ENCODE measurements at places on chromosomes 1 and 21.

GRCh38 chr1:186754542-186755145, 74.1 kb upstream of the PLA2G4A start:
- no peak for DNase-seq

DNA sequence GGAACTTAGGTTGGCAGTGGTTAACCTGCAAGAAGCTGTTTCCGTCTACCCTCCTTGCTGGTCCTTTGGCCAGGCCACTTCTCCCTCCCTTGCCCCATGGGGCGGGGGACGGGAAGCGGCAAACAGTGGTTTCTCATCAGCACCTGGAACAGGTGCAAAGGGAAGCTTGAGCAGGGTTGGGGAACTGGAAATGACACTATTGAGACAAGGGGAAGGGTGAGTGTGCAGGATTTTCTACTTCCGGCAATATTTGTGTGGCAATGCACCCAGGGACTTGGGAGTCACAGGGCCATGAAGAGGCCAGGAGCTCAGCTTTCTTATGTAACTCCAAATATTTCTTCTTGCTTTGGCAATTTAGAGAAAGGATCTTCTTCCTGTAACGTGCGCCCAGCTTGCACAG, 29.0 kb upstream of the SARS1 start:
- DNase-seq = no peak

DNA sequence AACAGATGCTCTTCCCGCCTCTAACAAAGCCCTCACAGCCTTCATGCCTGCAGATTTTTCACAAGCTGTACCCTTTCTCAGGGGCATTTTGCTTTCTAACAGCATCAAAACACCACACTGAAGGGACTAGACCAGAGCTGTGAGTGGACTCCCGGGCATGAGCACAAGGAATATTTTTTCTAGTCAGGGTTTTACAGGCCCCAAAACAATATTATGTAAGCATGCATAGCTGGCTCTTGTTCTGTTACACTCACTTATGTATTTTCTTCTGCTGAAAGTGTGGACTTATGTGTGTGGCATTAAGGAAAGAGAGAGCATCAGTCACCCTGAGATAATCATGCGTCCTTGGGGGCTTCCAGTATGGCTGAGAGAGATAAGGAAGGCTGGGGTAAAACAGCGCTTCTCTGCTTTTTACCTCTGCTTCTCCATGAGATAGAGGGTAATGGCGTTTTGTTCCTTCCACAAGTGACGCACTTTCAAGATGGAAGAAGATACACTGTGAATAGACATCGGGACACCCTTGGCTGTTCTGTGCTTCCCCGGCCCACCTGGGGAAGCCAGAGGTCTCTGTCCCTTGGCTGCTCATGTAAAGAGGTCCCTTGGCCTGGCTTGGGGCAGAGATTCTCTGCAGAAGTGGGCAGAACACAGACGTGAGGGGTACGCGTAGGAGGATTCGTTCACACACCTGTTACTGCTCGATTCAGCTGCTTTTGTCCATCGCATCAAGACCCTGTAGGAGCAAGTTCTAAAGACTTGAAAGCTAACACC, 266.7 kb upstream of the RAB4A start:
- no peak for DNase-seq

- no peak for DNase-seq
Observed at GRCh38 chr1:20693623-20694022, 24.2 kb downstream of the KIF17 start.

DNA sequence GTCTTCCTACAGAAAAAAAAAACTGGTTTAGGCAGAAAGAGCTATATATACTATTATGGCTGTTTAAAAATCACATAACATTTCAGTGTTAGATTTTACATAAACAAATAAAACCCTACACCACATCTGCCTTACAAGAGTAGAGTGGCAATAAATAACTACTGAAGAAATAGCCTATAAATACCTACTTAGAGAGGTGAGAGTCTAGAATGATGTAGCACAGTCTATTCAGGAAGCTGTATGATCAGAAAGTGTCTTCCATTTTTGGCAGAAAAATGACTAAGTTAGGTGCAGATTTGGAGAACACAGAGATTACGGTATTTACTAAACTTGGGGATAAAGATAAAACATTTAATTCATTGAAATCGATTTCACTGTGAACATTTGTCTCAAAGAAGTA, 75.5 kb downstream of the VAV3 start:
- DNase-seq = no peak

DNA sequence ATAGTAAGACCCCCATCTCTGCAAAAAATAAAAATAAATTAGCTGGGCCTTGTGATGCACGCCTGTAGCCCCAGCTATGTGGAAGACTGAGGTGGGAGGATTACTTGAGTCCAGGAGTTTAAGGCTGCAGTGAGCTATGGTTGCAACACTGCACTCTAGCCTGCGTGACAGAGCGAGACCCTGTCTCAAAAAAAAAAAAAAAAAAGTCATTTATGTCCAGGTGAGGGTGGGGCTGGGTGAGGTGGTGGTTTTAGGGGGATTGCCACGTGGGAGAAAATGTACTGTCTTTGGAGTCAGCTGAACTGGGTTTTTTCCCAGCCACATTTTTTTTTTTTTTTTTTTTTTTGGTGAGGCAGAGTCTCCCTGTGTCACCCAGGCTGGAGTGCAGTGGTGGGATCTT, 6.7 kb downstream of the PIK3CD start:
- no peak for DNase-seq

GRCh38 chr21:24470852-24471251, 1136.4 kb downstream of the MRPL39 start:
- no peak for DNase-seq

GRCh38 chr21:42214921-42215320, 4.0 kb upstream of the ABCG1 start:
- no peak for DNase-seq

- no peak for DNase-seq
Observed at GRCh38 chr21:29667651-29668050, 272.1 kb downstream of the GRIK1 start.

DNA sequence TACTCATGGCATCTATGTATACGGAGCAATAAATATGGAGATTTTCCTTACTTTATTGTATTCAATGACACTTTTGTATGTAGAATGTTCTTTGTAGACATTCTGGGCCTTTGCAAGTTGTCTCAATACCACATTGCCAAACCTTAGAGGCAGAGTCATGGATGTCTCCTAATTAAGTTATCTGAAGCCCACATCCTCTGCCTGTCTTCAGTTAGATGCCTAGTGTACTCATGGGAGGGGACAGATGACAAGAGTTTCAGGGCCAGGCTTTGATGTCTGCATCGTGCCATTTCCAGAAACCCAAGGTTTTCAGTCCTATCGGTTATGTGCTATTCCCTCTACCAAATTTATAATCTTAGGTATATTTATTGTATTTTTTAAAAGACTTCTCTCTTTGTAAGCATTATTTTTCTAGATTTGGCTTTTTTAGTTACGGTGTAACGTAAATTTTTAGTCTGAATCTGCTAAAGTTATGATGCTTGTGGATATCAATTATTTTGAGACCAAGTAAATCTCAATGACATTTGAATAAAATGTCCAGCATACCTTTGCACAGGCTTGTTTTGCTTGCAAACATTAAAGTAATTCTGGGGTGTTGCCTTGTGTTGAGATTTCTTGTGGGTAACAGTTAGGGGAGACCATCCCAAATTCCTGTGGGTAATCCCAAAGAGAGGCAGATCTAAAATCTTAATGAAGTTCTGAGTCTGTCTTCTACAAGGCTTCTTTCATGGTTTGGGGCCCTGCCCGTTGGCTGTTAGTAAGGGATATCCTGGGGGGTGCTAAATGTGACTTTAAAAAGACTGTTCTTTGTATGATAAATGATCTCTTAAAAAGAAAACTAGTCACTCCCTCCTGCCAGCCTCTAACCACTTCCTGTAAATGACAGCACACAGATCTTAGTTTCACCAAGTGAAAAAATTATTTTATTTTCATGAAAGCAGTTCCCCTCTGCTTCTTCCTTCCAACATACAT, 8.0 kb upstream of the MACF1 start:
- DNase-seq = no peak

- DNase-seq = no peak
Observed at GRCh38 chr1:44531785-44532566, 126.9 kb downstream of the RNF220 start.

GRCh38 chr1:32825181-32825580, 7.7 kb downstream of the S100PBP start:
- no peak for DNase-seq

DNA sequence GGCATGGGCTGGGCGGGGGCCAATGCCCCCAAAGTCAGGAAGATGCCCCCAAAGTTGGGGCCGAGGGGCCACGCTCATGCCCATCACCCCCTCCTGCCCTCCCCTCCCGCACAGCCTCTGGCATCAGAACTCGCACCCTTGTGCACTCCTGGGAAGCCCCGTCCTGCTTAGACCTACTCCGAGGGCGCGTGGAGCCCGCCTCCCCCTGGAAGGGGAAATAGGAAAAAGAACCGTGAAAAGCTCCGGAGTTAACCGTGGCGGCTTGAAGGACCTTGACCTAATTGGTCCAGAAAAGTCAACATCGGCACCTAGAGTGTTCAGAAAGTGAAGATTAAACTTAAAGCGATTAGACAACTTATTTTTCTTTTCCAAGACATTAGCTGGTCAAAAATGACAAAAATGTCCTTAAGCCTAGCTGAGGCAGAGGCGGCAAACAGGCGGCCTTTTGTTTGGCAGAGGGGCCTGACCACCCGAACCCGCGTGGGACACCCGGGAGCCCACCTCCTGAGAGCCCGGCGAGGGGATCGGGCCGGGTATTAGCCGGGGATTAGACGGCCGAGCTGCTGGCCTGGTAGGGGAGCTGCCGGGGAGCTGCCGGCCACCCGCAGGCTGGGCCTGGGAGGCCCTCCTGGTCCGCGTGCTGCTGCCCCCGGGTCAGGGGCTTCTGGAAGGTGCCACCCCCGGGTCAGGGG, 65.5 kb downstream of the PRDM16 start:
- DNase-seq = no peak

DNA sequence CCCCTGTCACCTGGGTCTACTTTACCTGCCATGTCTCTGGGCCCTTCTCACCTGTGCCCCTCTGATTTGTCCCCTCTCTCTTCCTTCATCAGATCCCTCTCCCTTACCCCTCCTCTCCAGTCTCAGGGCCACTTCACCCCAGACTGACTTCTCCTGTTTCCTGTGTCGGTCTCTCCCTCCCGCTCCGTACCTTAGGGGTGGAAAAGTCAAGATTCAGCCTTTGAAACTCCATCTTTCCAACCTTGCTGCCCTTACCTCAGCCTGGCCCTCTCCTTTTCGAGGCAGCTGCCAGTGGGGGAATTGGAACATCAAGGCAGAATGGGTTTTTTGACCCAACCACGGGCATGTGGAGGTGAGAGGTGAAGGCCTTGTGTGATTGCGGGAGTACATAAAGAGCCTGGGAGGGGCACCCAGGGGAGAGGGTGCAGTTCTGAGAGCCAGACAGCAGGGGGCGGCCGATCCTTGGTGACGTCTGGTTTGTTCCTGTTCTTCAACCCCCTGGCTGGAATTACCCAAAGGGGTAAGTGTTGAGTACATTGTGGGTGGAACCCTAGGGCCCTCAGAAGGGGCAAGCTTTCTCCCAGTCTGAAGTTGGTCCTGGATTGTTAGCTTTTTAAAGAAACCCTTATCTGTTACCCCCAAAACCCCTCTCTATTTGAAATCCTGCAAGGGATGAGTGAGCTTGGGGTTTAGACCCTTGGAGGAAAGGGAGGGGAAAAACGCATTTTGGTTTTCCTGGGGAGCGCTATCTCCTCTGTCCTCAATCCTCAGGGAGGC, 12.3 kb upstream of the DMBX1 start:
- DNase-seq = no peak

DNA sequence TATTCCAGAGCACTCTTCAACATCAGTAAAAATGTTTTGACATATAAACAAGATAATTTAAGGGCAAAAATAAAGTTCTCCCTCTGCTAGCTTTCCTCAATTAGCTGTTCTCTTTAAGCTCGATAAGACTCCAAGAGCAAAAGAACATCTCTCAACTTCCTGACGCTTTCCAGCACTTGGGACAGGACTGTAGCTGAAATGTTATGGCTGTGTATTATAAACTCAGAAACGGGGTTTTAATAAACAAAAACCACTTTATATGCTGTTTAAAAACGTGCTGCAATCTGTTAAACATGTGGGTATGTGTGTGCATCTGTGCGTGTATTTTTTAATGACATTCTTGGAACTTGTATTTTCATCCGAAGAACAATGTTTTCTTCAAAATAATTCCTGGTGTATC, 71.5 kb upstream of the RGS2 start:
- DNase-seq = no peak

DNA sequence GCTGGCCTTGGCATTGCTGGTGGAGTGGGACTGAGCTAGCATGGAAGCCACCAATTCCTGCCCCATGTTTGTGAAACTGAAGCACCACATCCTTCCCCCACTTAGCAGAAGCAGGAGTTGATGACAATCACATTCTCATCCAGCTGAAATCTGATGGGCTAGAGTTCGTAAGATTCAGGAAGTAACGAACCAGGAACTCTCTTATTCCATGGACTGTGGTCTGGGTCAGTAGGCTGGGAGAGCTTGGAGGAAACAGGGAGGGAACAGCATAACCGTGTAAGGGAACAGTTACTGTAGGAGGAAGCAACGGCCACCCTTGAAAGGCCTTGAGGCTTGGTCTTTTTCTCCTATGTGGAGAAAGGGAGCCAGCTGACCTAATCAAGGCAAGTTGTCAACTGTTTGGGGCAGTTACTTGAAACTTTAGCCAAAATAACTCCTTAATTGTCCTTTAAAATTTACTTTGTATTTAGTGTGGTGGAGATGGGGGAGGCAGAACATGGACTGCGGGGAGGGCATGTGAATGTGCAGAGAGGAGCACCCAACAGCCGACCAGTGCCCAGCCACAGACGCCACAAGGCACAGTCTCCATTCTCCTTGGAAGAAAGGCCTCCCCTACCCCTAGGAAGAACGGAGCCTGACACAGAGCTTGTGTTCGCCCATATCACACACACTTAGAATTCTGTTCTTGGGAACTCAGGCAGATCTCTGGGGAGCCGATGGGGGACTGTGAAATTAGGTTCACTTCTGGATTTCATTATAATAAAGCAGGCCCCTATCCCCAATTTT, 2.0 kb upstream of the COQ8A start:
- no peak for DNase-seq

DNA sequence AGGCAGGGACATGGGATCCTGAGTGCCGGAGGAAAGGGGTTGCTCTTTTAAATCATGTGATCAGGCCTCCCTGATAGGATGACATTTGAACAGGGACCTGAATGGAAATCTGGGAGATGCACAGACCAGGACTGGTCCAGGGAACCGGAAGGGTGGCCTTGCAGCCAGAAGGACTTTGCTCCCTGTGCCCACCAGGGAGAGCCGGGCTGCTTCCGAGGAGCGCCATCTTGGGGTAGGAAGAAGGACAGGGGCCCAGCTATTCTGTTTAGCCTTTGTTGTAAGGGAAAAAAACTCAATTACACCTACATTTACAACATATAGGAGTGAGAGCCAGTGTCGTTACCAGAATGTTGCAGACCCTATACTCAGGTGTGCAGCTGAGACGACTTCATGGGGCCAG, 5.5 kb downstream of the KLHDC7A start:
- peak; percentile 44 for DNase-seq

- DNase-seq = no peak
Observed at GRCh38 chr1:113394863-113395259, 4.5 kb downstream of the MAGI3 start.

Measured in NCI-H524 treated with DMSO at 0.1 percent for 48 hours (cell line).